ENCODE measurements at places on chromosomes 11 and 22.

GRCh38 chr11:65382033-65382803 lies at the start of gene SLC25A45:
SLC25A45 (minus strand) TSS chr11:65382646; CDS start chr11:65381951, 695 bp downstream.
- peak; percentile 99 for DNase-seq

DNA sequence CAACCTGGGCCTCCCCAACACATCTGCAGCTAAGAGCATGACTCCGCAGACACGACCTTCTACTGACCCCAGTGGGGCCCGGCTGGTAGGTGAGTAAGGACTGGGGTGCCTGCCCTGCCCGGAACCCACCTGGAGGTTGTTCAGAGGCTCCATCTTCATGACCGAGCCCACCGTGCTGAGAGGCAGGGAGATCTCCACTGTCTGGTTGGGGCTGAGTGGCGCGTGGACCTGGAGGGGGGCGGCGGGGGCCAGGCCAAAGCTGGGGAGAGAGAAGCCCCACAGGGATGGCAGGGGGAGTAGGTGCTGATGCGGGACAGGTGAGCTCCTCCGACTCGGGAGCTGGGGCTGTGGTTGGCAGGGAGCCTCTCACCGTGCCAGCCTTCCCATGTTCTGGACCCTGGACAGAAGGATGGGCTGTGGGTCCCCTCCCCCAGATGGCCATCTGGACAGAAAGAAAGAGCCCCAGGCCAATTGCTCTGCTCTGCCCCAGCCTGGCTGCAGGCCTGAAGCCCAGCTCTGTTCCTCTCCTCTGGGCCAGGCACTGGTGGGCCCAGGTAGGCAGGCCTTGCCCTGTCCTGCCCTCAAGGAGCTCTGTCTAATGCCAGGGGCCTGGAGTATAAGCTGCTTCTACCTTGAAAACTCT lies 16.3 kb upstream of the RASL10A start:
- DNase-seq, result no peak

DNA sequence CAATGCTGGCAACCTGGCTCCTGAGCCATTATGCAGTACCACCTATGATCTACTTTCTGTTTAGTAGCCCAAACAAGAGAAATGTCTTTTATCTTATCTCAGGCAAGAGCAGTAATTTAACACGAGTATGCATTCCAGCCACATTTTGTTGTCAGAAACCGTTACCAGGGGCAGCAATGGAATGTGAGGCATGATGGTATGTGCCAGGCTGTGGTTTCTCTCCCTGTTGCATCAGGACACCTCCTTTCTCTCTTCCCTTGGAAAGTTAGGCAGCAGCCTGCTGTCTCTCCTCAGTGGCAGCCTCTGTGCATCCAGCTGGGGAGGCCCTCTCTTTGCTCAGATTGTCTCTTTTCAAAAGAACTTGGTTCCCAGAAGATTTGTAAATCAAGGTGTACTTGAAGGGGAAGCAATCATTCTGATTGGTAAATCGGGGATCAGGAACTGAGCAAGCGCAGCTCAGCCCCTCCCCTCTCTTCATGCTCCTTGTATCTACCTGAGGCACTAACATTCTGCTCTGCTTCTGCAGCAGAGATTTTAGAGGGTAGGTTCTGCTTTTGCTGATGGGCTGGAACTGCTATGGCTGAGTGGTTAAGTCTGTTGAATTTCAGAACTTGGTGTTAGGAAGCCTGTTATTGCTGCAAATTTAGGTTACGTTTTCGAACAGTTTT lies 229.2 kb downstream of the ADAMTS15 start:
- DNase-seq, result peak; percentile 77

DNA sequence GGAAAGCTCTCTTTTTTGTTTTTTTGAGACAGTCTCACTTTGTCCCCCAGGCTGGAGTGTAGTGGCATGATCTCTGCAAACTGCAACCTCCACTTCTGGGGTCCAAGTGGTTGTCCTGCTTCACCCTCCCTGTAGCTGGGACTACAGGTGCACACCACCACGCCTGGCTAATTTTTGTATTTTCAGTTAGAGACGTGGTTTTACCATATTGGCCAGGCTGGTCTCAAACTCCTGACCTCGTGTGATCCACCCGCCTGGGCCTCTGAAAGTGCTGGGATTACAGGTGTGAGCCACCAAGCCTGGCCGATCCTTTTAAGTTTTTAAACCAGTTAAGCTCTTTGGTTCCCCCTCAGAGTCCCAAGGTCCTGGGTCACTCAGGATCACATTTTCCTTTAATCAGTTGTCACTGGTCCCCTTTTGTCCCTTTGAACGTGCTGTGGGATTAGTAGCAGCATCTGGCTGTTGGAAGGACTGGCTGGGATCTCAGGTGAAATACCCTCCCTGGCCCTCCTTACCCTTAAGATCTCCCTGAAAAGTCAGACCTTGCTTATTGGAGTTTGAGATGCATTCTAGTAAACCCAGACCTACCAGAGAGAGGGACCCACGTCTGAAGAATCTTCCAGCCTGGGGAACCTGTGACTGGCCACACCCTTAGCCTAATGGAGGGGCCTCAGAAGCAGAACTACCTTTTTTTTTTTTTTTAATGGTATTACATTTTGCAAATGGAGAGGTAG lies 8.1 kb downstream of the MALAT1 start:
- DNase-seq, result peak; percentile 92

GRCh38 chr11:115087791-115088190 lies 409.5 kb downstream of the NXPE2 start:
- no peak for DNase-seq

DNA sequence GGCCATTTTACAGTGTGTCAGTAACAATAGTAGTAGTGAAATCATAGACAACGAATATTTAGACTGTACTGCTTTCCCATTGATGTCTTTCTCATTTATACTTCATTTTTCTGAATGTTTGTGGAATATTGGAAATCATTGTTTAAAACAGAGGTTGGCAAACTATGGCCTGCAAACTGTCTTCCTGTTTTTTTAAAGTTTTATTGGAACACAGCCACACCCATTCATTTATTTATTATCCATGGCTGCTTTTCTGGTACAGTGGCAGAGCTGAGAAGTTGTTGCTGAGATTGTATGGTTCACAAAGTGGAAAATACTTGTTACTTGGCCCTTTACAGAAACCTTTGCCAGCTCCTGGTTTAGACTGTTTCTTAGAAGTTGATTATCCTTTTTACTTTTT lies 13.7 kb downstream of the FAR1 start:
- DNase-seq, result no peak

DNA sequence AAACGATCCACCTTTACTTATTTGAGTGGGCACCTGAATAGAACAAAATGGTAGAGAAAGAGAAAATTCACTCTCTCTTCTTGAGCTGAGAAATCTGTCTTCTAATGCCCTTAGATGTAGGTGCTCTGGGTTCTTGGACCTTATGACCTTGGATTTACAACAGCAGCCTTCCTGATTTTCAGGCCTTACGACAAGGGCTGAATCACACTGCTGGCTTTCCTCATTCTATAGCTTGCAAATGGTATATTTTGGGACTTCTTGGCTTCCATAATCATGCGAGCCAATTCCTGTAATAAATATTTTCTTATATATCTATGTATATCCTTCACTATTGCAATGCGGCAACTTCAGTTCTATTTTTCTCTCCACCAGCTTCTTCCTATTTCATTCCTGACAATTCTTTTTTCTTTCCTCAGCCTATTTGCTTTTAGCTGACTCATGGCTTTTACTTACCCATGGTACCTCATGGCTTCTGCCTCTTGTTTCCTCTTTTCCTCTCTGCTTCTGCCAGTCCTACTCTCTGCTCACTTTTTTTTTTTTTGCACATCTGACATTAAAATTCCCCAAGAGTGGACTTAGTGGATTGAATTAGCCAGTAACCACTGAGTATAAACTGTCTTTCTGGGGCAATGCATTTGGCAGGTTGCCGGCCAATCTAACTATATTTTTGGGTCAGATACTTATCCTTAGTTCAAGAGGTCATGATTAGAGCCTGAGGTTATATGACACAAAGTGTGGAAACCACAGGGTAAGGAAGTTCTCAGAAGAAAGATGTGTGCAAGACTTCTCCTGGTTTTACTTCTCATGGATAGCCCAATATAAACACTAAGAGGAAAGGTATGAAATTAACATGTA lies 359.5 kb downstream of the TMEM135 start:
- DNase-seq, result no peak

DNA sequence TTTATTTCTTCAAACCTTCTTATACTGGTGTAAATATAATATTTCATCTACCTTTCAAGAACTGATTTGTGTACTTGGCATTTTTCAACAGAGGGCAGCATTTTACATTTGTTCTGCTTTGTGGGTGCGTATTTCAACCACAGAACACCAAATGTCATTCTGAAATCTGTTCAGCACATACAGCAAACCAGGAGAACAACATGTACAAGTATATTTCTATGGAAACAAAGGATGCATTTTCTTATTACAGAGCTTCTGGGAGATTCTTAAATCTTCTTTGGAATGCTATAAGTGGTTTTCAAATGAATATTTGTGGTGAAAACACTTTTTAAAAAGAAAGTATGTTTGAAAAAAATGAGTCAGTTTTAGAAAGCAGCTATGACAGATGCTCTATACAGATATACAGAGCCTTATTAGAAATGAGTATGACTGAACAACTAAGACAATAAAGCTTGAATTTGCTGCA lies 946.0 kb downstream of the FAM181B start:
- peak; percentile 4 for DNase-seq

GRCh38 chr11:114063149-114063828 lies 3.8 kb downstream of the ZBTB16 start:
- no peak for DNase-seq

- no peak for DNase-seq
These were observed 13.6 kb downstream of the KCNJ5 start for GRCh38 chr11:128904656-128905344.

DNA sequence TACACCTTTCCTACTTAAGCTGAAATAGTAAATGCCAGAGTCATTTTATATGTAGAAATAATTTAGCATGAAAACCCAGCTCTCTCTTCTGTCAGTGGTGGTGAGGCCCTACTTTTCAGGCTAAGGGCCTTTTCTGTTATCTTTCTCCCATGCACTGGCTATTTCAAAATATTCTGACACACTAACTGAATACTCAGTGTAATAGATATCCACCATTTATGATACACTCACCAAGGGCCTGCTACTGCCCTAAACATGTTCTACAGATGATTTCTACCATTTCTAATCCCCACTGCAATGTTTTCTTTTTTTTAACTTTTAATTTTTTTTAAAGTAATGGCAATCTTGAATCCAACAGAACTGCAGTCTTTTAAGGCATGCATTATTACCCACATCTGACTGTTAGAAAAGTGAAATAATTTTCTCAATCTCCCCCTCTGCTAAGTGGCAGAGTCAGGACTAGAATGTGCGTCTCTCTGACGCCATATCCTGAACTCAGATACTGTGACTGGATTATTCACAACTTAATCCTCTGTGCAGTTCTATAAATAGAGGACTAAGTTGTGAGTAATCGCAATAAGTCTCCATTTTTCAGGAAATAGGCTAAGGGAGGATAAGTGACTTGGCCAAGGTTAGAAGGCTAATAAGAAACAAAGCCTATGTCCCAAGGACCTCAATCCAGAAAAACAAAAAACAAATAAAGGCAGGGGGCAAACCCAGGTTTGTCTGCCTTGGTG lies 44.0 kb downstream of the GRAMD1B start:
- DNase-seq, result peak; percentile 96

GRCh38 chr11:34653851-34654482 lies 33.1 kb downstream of the EHF start:
- DNase-seq, result peak; percentile 99

- DNase-seq, result no peak
These were observed 707.9 kb upstream of the ANO5 start for GRCh38 chr11:21485006-21485405.

GRCh38 chr11:118098996-118099837 lies 12.5 kb upstream of the SMIM35 start:
- DNase-seq, result no peak

GRCh38 chr22:48699511-48699910 lies 1128.2 kb downstream of the BRD1 start:
- DNase-seq, result no peak

DNA sequence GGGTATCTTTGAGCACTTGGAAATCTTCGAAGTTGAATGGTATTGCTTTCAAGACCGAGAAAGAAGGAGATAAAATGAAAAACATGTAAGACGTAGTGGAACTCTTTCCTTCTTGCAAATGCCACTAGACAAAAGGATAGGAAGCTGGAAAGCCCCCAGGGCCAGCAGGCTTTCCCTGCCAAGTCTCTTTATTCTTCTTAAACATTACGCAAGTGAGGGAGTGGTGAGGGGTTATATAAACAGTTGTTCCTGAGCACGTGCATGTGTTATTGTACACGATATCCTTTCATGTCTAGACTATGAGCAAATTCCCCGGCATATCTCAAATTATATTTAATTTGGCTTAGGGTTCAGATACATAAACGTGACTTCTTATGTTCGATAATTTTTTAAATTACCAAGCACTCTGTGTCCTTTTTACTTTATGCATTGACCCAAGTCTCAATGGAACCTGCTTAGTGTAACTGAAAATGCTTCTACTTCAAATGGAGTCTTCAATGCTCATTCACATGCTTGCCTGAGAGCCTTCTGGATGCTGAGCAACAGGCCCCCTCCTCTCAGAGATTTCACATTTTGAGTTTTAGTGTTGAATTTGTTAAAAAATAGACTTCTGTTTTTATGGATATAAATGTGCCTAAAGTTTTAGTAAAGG lies 59.0 kb downstream of the PPP2R1B start:
- peak; percentile 97 for DNase-seq

DNA sequence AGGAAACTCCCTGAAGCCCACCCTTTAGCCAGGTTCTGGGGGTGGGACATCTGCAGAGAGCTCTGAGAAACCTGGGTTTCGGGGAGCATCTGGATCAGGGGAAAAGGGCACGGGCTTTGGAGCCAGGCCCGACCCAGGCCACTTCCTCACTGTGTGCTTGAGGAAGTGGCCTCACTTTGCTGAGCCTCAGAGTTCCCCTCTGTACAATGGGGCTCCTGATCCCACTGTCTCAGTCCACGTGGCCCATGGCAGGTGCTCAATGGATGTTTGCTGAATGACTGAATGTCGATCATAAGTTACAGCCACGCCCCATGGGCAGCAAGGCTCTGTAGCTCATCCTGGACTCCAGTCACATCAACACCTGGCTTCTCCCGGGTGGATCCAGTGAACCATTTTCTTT lies 1.3 kb downstream of the CRYBB3 start:
- no peak for DNase-seq

DNA sequence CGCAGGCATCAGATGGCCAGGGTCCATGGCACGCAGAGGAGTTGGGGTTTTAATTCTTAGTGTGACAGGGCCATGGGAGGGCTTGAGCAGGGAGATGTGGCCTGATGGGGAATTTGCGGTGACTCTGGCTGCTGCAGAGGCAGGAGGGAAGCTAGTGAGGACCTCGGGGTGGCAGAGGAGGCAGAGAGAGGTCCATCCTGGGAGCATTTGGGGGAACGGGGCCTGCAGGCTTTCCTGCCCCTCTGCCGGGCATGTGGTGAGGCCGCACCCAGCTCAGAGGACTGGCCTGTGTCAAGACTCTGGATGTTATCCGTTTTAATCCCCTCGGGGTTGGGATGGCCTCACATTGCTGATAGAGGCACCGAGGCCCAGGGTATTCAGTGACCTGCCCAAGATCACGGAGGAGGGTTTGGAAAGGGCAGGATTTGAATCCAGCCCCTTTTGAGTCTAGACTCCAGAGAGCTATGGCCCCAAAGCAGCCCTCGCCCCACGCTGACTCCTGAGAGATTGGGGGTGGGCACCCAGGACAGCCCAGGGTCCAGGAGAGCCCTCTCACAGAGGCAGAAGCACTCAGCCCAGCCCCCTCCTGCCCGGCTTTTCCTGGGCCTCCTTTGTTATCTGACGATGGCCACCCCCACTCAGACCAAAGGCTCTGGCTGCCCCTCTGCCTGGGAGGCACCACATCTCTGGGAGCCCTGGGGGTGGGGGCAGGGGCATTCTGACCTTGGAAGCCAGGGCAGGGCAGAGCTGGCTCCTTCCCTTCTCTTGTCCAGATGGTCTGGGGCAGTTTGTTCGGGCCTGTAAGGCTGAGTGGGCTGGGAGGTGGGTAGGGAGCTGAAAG lies 13.9 kb downstream of the MGAT3 start:
- no peak for DNase-seq

GRCh38 chr11:90646706-90647105 lies 423.9 kb upstream of the CHORDC1 start:
- DNase-seq, result no peak

All from iris pigment epithelial cell (primary cell).